ENCODE measurements at places on chromosomes 2 and 18. TPM values are rescaled to one million over a fixed set of nuclear protein-coding genes. Genes with fewer than 3 reads are reported as not detected.
A peak's percentile ranks its signal among the peaks of the same experiment; 100 is the strongest.

SNRPD1 gene
- polyA plus RNA-seq: 120 TPM

GRCh38 chr2:98709535-98709934, 21.4 kb downstream of the MGAT4A start:
- DNase-seq: peak; percentile 50

COL4A3 gene
- 0.15 TPM for polyA plus RNA-seq

TNS1 gene
- 23.1 TPM for polyA plus RNA-seq

- DNase-seq: no peak
These were observed 367.0 kb downstream of the NR4A2 start for GRCh38 chr2:155965415-155966063.

- peak; percentile 81 for DNase-seq
These were observed 1.0 kb downstream of the UBR3 start for GRCh38 chr2:169828141-169828811.

CDH20 gene
- polyA plus RNA-seq: 10.3 TPM

GRCh38 chr2:174044556-174044955, 79.4 kb upstream of the SP3 start:
- DNase-seq: no peak

TPGS2 gene
- 193 TPM for polyA plus RNA-seq

GRCh38 chr18:66752733-66753132, 148.8 kb upstream of the CDH19 start:
- DNase-seq: no peak

DNA sequence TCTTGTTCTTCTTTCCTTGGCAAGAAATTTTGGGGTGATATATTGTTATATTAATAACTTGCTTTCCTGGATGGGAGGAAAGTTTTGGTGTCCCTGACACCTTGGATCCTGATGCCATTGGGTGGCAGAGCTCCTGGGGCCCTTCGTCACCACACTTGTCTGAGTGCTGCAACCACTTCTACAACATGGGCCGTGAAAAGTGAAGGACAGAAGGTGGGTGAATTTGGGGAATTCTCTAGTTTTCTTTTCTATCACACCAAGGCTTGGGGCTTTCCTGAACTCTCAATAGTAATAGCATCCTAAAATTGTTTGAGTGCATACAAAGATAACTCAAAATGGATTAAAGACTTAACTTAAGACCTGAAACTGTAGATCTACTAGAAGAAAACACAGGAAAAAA, 10.0 kb downstream of the ACOXL start:
- no peak for DNase-seq

TDRD15 gene
- not detected for polyA plus RNA-seq

PDIA6 gene
- polyA plus RNA-seq: 113 TPM

SERPINB12 gene
- polyA plus RNA-seq: not detected

DUSP2 gene
- 3.0 TPM for polyA plus RNA-seq

DNA sequence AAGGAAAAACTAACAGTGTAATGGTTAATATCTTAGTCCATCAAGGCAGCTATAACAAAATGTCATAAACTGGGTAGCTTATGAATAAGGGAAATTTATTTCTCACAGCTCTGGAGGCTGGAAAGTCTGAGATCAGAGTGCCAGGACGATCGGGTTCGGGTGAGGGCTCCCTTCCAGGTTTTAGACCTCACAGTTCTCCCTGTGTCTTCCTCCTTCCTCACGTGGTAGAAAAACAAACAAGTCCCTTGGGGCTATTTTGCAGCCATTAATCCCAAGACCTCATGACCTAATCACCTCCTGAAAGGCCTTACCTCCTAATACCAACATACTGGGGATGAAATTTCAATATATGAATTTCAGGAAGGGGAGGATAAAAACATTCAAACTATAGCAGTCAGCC, 455.9 kb downstream of the CNTNAP5 start:
- no peak for DNase-seq

G6PC2 gene
- not detected for polyA plus RNA-seq

RGPD6 gene
- polyA plus RNA-seq: 6.3 TPM

CHRNA1 gene
- polyA plus RNA-seq: 0.44 TPM

GRCh38 chr2:230949966-230950873, 25.2 kb upstream of the GPR55 start:
- no peak for DNase-seq

DNA sequence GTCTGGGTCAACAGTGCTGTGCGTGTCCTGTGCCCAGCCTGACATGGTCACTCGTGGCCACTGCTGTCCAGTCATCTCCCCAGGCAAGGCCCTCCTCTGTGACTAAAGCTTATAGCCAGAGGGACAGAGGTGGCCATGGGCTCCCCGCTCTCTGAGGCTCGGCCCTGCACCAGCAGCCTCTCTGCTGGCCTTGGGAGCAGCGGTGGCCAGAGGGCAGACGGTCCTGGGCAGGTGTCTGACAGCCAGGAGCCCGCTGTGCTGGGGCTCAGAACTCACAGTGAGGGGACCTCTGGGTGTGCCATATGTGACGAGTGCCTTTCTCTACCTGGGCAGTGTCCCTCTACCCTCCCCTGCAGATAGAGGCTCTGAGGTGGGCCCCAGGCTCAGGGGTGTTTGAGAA, 98.7 kb downstream of the FAM210A start:
- no peak for DNase-seq
